ENCODE measurements at places on chromosomes 3 and 15. TPM values are rescaled to one million over a fixed set of nuclear protein-coding genes. Genes with fewer than 3 reads are reported as not detected.

GRCh38 chr3:33428734-33429133 lies 11.5 kb downstream of the UBP1 start:
- DNase-seq, result no peak

DNA sequence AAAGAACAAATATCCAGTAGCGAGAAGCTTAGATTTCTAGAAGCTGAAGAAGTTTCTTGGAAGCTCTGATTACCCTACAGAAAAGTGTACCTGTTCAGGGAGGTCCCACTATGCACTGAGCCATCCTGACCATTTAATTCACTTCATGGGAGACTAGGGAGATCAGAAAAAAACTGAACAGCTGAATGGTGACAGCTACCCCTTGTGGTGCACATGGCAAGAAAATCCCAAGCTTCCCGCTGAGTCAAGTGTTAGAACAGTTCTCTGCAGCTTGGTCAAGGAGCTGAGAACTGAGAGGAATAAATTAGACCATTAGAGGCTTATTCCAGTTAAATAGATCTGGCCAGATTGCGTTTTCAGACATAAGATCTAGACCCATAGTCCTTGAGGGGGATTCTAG lies 197.2 kb upstream of the VEPH1 start:
- no peak for DNase-seq

DNA sequence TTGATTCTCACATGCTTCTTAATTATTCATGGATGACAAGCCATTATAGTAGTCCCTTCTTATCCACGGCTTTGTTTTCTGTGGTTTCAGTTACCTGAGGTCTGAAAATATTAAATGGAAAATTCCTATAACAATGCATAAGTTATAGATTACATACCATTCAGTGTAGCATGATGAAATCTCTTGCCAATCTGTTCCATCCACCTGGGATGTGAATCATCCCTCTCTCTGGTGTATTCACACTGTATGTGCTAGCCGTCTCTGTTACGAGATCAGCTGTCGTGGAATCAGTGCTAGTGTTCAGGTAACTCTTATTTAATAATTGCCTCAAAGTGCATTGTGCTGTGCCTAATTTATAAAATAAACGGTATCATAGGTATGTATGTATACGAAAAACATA lies 5.2 kb downstream of the WDR5B start:
- DNase-seq, result no peak

- peak; percentile 74 for DNase-seq
Observed at GRCh38 chr15:25501828-25502446, 63.1 kb upstream of the UBE3A start.

- DNase-seq, result peak; percentile 17
Observed at GRCh38 chr15:90086868-90087268, 15.4 kb downstream of the IDH2 start.

GRCh38 chr15:79184465-79184892 lies 93.9 kb upstream of the RASGRF1 start:
- DNase-seq, result peak; percentile 85

GRCh38 chr3:134658555-134658954 lies 7.7 kb upstream of the KY start:
- DNase-seq, result peak; percentile 84

DNA sequence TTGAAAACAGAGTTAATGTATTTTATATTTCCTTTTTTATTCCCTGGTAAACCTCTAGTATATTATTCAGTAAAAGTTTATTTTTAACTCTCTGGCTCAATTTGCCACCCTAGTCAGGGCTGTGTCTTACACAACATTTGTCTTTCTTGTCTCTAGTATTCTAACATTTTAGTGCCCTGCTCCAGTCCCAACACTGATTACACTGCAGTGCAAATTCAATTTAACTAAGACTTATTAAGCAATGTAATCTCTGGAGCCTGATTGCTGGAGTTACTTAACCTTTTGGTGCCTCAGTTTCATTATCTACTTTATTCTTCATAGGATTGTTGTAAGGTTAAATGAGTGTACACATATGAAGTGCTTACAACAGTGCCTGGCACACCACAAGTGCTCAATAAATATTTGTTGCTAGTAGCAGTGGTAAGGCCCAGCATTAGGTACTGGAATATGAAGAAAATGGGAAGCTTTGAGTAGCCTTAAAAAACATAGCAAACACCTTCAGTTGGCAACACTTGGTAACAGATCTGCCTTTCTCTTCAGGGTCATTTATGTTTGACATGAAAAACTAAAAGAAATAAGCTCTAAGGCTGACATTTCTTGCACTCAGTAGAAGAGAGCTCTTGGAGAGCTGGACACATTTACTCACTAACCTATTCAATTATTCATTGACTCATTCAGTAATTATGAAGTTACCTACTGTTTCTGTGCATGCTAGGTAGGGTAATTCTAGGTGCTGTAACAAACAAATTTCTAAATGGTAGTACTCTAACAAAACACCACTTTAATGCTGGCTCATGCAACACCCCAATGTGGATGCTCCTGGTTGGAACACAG lies 364.5 kb upstream of the EPHA3 start:
- DNase-seq, result no peak

DNA sequence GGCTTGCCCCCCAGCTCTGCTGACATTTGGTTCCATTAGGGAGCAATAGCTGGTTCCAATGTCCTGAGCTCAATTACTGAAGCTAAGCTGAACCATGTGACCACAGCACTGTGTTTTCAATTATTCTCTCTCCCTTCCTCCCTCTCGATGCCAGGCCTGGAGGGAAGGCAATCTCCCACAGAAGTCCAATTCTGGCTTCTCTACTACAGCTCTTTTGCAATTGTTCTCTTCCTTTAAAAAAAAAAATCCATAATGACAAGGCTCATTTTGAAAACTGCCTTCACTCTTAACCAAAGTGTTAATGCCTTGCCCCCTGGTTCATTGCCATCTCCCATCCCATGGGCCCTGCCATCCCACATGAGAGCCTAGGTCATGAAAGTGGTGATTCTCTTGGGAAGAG lies 24.8 kb downstream of the IL16 start:
- DNase-seq, result peak; percentile 68

- DNase-seq, result no peak
Observed at GRCh38 chr15:56892659-56893363, 25.6 kb upstream of the TCF12 start.

DNA sequence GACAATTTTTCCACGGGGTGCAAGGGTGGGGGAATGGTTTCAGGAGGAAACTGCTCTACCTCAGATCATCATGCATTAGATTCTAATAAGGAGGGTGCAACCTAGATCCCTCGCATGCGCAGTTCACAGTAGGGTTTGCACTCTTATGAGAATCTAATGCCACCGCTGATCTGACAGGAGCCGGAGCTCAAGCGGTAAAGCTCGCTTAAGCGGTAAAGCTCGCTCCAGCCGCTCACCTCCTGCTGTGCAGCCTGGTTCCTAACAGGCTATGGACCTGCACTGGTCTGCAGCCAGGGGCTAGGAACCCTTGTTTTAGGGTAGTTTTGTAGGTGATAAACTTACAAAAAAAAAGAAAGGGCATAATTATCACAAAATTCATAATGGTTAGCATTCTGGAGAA lies 53.9 kb upstream of the RYR3 start:
- no peak for DNase-seq

- no peak for DNase-seq
Observed at GRCh38 chr3:94345101-94345500, 282.2 kb downstream of the NSUN3 start.

DNA sequence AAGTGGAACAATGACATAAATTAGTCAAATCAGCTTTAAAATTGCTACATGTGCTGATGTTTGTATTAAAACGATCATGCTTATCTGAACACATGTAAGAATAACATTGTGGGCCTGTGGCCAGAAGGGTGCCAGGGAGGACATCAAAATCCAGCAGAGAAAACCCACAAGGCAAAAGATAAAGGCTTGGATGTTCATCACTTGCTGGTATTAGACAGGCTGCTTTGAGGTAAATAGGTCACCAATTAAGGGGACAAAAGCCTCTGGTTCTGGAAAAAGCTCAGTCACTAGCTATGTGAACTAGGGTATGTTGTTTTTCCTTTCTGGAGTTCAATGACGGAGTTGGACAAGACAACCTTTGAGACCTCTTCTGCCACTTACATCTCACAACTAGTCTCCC lies 74.4 kb upstream of the TMEM108 start:
- DNase-seq, result no peak

GRCh38 chr3:27043328-27043955 lies 325.7 kb downstream of the NEK10 start:
- DNase-seq, result no peak

- DNase-seq, result peak; percentile 35
Observed at GRCh38 chr15:65870889-65871533, 1.7 kb downstream of the RAB11A start.

GRCh38 chr3:26536955-26537354 lies 85.6 kb upstream of the LRRC3B start:
- DNase-seq, result no peak

Gene NEO1
- total RNA-seq, result 0.81 TPM

Gene IRAK2
- total RNA-seq, result 2.4 TPM

Gene DPPA4
- not detected for total RNA-seq

Gene SEMA3B
- 68.1 TPM for total RNA-seq

Gene SAMD7
- total RNA-seq, result not detected

Gene PLSCR2
- total RNA-seq, result not detected

Gene UACA
- total RNA-seq, result 32.3 TPM

Gene AMIGO3
- 2.2 TPM for total RNA-seq

Gene ANKRD63
- total RNA-seq, result 8.4 TPM

Gene IL12A
- 1.4 TPM for total RNA-seq

Gene LRRN1
- total RNA-seq, result not detected

Gene ADAMTSL3
- total RNA-seq, result 0.10 TPM

Gene RHCG
- total RNA-seq, result not detected

All from G401 (cell line).